ENCODE measurements at places on chromosomes 13 and 19.
A peak's percentile ranks its signal among the peaks of the same experiment; 100 is the strongest.

DNA sequence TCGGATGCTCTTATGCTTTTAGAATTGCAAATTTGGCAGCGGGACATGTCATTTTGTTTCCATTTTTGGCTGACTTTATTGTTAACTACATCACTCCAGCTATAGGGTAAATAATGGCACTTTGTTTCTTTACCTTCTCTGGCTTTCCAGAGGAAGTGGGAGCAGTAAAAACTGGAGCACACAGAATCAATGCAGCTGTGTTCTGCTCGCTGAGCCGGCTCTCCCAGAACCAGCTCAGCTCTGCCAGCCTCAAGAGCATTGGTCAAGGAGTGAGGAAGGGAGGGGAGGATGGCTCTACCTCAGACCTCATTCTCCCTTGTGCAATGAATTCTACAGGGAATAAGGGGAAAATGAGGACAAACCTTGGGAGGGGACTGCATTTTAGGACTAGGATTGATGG, 50.5 kb upstream of the SPATA13 start:
- no peak for DNase-seq

DNA sequence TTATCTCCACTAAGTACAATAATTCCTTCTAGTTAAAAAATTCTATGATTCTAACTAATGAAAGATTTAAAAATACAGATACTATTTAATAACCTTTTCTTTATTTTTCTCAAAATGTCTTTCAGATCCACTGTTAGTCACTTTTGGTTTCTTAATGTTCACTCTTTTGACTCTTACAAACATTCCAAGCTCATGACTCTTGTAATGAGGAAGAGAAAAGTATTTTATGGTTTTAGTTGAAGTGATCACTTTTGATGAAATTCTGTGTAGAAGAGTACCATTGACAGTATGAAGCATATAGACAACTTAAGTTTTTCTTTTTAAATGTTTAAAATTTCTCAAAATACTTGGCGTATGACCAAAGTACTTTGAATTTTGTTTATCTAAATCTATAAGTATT, 27.8 kb downstream of the COG3 start:
- no peak for DNase-seq

- DNase-seq, result no peak
Observed at GRCh38 chr13:77580748-77581147, 45.2 kb downstream of the SCEL start.

DNA sequence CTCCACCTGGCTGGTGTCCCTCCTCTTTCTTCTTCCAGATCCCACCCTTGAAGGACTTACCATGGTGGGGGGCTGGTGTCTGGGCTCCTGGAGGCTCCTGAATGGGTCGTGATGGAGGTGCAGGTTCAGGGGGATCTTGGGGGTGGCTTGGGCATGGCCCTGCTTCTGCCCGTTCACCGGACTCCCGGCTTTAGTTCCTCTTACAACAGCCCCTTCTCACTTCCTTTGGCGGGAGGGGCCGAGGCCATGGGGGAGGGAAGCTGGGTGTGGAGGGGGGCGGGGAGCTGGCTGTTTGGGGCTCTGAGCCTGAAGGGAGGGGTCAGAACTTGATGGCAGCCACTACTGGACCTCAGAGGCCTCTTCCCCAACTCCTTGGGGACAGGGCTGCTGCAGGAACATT, at the start of gene MYO1F:
MYO1F (minus strand) TSS at position 196 of the 400 bp plus-strand sequence; CDS start at position 63, 133 bp downstream.
- DNase-seq, result no peak

DNA sequence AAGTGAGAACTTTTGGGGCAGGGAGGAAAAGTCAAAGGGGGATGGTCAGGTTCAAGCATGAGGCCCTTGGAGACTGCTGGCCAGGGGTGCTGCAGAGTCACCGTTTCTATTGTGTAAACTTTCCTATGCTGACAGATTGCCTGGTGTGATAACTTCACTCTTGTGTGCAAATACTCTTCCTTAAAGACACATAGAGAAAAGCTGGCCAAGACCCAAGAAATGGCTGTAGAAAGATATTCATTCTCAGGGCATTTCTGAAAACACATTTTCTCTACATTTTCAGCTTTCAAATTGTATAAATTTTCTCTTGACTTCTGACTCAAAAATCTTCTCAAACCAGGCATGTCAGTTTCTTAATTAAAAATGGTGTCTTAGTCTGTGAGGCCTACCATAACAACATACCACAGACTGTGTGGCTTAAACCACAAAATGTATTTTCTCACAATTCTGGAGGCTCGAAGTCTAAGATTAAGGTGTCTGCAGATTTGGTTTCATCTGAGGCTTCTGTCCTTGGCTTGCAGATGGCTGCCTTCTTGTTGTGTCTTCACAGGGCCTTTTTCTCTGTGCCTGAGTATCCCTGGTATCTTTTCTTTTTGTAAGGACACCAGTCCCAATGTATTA, 304.5 kb downstream of the KCNRG start:
- no peak for DNase-seq

GRCh38 chr19:49133621-49134454, 14.5 kb downstream of the PPFIA3 start:
- no peak for DNase-seq

GRCh38 chr19:56933014-56933705, 92.6 kb upstream of the PEG3 start:
- DNase-seq, result no peak

GRCh38 chr13:69264362-69265334, 843.0 kb upstream of the ATXN8OS start:
- no peak for DNase-seq

DNA sequence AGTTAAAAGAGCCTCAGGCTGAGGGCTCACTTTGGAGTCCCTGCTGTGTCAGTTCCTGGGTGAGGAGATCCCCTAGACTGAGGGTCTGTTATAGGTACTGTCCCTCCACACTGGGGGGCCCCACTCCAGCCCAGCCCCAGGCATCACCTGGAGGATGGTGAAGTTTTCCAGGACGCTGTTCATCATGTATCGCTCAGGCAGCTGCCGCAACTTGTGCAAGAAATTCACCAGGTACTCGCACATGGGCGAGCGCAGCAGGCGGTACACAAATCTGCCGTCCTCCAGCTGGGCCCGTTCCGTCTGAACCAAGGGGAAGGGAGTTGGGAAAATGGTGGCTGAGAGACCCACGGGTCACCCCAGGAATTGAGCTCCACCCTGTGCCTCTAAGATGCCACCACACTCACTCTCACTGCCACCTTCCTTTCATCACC, 7.1 kb downstream of the CD37 start:
- no peak for DNase-seq

DNA sequence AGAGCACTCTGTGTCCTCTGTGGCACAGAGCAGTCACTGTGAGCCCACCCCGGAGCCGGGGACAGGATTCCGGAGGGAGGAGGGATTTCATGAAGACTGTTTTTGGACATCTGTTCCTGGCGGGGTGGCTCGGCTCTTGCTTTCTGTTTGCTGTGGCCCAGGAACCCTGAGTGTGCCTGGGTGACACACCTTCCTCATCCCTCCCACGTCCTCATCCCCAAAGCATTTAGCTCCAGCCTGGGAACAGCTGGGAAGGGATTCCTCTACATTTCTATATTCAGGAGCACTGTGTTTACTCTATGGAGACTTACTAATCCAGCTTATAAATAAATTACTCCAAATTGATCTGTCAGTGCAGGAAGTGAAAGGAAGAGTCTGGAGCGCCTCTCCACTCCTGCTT, 97.8 kb upstream of the UBL3 start:
- no peak for DNase-seq

DNA sequence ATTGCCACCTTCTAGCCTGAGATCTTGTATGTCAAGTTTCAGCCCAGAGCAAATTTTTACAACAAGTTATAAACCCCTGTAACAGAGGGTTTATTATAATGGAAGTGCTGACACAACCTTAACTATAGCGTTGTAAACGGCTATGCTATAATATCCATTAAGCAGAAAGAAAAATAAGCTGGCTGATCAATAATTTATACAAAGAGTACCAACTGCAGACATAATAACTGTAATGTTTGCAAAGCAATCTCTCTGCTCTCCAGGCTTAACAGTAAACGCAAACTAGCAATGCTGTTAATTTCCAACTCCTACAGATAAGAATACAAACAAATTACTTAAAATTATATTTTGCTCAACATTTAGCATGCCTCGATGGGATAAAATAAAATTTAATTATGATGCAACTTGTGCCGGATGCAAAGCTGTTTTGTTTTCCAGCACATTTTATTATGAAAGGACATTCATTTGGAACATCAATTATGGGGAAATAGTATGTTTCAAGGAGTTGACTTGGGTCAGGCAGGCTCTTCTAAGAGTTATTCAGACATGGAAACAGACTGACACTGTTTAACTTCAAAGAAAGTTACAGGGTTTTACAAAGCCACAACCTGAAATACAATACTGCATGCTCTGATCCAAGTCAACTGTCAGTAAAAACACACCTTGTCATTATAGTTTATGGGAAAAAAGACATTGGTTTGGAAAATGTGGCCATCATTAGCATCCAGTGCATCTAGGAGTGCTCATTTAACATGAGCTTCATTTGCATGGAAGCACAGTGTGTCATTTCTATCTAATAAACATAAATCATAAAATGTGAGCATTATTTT, 6.6 kb upstream of the DACH1 start:
- DNase-seq, result no peak

- no peak for DNase-seq
Observed at GRCh38 chr13:25267715-25268114, 19.6 kb downstream of the MTMR6 start.

GRCh38 chr19:45444318-45445041, 20.8 kb upstream of the ERCC1 start:
- DNase-seq, result peak; percentile 83

GRCh38 chr13:70222926-70223325, 114.7 kb upstream of the KLHL1 start:
- DNase-seq, result no peak

DNA sequence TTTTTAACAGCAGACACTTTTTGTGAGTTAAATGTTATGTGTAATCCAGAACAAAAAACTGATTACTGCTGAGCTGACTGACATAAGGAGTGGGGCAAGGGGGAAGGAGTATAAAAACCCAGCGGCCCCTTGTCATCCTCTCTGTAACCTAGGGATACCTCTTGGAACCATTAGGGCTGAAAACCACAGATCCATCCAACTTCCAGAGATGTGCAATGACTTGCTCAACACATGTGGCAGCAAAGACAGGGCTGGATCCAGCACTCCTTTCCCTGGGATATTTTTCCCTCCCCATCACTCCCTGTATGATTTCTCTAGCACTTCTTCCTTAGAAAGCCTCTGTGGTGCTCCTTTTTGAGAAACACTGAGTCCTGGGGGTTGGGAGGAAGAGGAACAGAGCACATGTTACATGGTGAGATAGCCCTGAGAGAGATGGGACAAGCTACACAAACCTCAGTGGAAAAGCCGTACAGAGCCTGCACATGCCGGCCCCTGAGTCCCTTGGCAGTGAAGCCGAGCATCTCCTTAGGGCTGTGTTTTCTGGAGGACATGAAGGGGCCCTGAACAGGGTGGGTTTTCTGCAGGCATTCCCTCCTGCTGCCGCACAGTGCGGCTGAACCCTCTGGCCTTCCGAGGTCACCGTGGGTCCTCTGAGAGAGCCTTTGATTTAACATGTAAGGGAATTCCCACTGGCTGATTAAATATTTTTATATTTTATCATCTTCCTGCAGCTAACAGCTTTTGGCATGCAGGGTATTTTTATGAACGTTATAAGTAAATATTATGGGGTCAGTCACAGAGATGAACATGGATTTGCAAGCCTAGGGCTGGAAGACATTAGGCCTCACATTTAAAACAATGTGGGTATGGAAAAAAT, 219.9 kb downstream of the COG6 start:
- DNase-seq, result no peak

GRCh38 chr13:46633416-46633815, 80.4 kb downstream of the LRCH1 start:
- DNase-seq, result no peak

DNA sequence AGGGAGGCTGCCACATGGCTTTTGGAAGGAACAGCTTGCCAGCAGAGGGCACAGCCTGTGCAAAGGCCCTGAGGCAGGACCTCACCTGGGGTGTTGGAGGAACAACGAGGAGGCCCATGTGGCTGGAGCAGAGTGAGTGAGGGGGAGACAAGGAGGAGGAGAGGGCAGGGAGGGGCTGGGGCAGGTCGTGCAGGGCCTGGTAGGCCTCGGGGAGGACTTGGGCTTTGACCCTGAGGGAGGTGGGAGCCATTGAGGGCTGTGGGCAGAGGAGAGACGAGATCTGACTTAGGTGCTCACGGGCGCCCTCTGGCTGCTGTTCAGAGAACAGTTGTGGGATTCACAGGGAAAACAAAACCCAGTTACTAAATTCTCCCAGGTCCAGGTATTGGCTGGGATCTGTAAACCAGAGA, 25.2 kb downstream of the ZNRF4 start:
- DNase-seq, result no peak

DNA sequence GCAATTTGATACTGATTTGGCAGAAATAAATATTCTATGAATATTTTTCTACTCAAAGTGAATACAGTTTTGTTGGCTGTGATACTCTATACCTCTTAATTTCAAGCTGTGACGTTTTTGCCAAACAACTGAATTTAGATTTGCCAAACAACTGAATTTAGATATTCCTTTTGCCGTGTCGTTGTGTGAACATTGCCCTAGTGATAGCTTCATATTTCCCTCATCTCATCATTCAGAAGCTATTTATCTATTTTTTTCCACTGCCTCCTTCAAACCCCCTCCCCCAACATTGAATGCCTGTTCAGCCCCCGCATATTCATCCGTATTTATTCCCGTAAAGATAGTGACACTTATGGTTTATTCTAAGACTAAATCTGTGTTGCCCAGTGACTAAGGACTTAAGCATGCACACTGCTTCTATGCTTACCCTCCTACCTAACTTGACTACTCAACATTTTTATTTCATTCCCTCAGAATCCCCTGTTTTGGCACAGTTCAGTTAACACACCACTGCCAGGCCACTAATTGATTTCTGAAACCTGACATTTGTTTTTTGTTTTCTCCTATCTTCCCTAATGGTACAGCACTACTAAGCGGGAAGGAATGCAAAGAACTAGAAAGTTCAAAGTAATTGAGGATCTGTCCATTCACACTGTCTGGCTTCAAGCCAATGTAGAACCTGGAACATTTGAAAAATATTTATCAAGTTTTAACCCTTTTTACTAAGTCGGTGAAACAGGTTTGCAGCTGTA, 2.8 kb upstream of the KLF5 start:
- DNase-seq, result no peak

DNA sequence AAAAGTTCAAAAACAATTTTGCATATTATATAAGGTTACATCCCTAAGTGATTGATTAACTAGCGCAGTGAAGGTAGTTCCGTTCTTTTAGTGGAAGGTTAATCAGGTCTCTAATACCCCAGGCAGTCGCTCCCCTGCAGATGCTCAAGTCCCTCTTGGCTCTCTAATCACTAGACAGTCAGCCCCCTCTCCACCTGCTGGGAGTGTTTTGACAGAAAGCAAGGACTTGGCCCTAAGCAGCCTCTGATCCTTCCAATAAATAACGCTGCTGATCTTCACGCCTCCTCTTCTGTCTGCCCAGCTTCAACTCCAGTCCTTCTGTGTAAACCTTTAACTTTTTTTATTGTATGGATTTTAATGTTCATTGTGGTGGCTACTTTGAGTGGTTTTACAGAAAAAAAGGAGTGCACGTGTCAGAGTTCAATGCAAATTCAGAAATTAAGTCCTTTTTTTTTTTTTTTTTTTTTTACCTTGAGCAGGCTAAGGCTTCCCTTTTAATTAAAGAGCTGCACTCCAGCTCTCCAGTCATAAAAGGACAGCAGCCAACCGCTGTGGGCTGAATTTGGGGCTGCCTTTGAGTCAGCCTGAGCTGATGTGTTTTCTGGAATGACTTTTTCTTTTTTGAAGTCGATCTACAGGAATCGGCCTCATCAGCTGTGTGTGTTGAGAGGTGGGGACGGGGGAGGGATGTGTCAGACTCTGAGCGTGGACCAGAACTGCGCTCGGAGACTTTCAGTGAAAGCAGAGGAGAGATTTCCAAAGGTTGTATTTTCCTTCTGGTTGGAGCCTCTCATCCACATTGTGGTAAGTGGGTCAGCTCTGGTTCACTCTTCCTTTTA, 33.8 kb upstream of the MYO16 start:
- DNase-seq, result no peak

Data from activated naive CD4-positive, alpha-beta T cell treated with anti-CD3 and anti-CD28 coated beads, Interleukin-2, amount 50 U/mL, for 72 hours (primary cell).